Activated naive CD4-positive, alpha-beta T cell treated with anti-CD3 and anti-CD28 coated beads for 36 hours (primary cell): ENCODE measurements at places on chromosomes 13 and 19.
A peak's percentile ranks its signal among the peaks of the same experiment; 100 is the strongest.

GRCh38 chr19:3057275-3057714 lies 5.0 kb downstream of the TLE5 start:
- H3K4me1 ChIP-seq: peaks cover 56% of the 10 kb centered on the region
- H3K27ac ChIP-seq: no peak overlapping the region
- no peak overlapping the region for H3K4me3 ChIP-seq
- DNase-seq: no peak

DNA sequence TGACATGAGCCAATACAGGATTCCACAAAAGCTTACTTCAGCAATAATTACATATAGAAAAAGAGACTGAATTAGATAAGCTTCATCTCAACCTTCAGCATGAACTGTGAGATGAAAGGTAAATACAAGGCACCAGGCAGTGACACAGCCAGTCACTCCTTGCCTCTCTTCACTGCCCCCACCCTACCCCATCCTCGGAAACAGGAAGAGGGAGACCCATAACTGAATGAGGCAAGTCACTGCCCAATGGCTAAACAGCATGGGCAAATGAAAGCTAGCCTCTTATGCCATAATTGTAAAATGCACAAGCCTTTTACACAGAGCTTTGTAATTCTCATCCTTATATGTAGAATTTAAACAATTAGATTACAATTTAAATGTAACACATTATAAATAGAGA lies 1.7 kb downstream of the ZNF160 start:
- H3K4me3 ChIP-seq: peak overlapping the region; percentile 11
- H3K36me3 ChIP-seq: peaks cover 43% of the 10 kb centered on the region
- DNase-seq: peak; percentile 29

- H3K4me1 ChIP-seq: peaks cover 8% of the 10 kb centered on the region
- no peaks in the 10 kb centered on the region for H3K27me3 ChIP-seq
- H3K4me3 ChIP-seq: no peak overlapping the region
- H3K27ac ChIP-seq: no peak overlapping the region
- H3K36me3 ChIP-seq: no peaks in the 10 kb centered on the region
Measured at GRCh38 chr19:29695765-29696564, 19.1 kb downstream of the C19orf12 start.

- peak overlapping the region; percentile 89 for H3K4me3 ChIP-seq
- peak; percentile 48 for DNase-seq
- H3K36me3 ChIP-seq: peaks cover 5% of the 10 kb centered on the region
- no peaks in the 10 kb centered on the region for H3K27me3 ChIP-seq
- H3K4me1 ChIP-seq: peaks cover 42% of the 10 kb centered on the region
- peak overlapping the region; percentile 62 for H3K27ac ChIP-seq
Measured at GRCh38 chr13:110616103-110617101, 1.1 kb downstream of the NAXD start.

- H3K4me3 ChIP-seq: no peak overlapping the region
- H3K36me3 ChIP-seq: no peaks in the 10 kb centered on the region
- no peaks in the 10 kb centered on the region for H3K4me1 ChIP-seq
- no peaks in the 10 kb centered on the region for H3K27me3 ChIP-seq
Measured at GRCh38 chr13:59701261-59701660, 462.5 kb downstream of the DIAPH3 start.

DNA sequence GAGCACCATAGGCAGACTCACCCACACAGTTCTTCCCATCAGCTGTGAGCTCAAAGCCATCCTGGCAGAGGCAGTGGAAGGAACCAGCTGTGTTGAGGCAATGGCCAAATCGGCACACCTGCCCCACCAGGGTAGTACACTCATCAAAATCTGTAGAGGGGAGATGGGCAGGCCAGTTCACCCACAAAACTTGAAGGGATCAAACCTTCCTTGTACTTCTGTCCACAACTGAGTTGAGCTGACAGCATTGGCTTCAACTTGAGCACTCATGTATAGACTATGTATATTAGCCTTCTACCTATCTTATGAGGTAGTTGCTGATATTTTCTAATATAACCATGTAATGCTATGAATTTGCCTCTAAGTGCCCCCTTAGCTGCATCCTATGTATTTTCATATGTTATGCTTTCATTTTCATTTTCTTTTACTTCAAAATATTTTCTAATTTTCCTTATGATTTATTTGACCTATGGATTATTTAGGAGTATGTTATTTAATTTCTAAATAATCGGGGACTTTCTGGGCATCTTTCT lies 42.9 kb downstream of the CCL25 start:
- no peak overlapping the region for H3K4me3 ChIP-seq
- H3K36me3 ChIP-seq: peaks cover 6% of the 10 kb centered on the region
- peaks cover 2% of the 10 kb centered on the region for H3K27me3 ChIP-seq

GRCh38 chr13:90532861-90533492 lies 814.5 kb upstream of the MIR17HG start:
- DNase-seq: no peak
- H3K4me1 ChIP-seq: no peaks in the 10 kb centered on the region

DNA sequence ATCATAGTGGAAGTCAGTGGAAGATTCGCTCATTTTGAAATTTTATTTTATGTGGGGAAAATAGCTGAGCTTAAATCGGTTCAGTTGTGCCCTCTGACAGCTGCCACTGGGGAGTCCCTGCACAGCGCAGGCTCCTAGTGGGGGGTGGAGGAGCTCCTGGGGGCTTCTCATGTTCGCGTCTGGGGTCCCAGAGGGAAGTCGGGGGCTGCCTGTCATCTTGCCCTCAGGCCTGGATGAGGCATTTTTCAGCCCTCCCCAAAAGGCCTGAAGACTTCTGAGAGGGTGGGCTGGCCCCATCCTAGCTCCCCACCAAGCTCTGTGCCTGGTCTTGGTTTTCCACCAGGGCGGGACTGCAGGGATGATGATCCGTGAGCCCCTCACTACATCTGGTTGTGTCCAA lies 82.1 kb downstream of the CHST8 start:
- H3K4me1 ChIP-seq: no peaks in the 10 kb centered on the region
- DNase-seq: no peak
- H3K27me3 ChIP-seq: peaks cover 5% of the 10 kb centered on the region
- no peak overlapping the region for H3K27ac ChIP-seq
- H3K36me3 ChIP-seq: no peaks in the 10 kb centered on the region
- H3K4me3 ChIP-seq: no peak overlapping the region

GRCh38 chr13:98184792-98185191 lies 7.7 kb upstream of the RNF113B start:
- no peaks in the 10 kb centered on the region for H3K4me1 ChIP-seq
- H3K27me3 ChIP-seq: peaks cover 5% of the 10 kb centered on the region
- no peaks in the 10 kb centered on the region for H3K36me3 ChIP-seq
- no peak for DNase-seq
- H3K27ac ChIP-seq: no peak overlapping the region

GRCh38 chr19:9018163-9018875 lies 8.1 kb upstream of the MUC16 start:
- DNase-seq: no peak
- H3K27ac ChIP-seq: no peak overlapping the region
- H3K27me3 ChIP-seq: peaks cover 3% of the 10 kb centered on the region
- no peaks in the 10 kb centered on the region for H3K4me1 ChIP-seq
- no peaks in the 10 kb centered on the region for H3K36me3 ChIP-seq
- H3K4me3 ChIP-seq: no peak overlapping the region

DNA sequence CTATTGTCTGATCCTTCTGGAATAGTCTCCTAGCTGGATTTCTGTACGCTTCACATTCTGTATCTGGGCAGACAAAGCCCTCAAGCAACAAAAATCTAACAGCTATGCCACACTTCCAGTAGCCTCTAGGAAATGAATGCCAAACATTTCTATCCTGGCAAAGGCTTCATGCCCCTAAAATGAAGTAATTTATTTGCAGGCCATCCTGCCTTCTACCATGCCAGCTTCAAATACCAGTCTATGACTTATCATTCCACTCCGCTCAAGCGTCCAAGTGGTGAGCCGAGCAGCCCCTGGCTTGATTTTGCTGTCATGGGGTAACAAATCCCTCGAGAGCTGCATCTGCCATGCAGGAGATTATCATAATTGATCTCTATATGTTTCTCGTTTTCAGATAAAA lies 86.9 kb downstream of the LHFPL6 start:
- H3K27me3 ChIP-seq: peaks cover 3% of the 10 kb centered on the region
- H3K4me1 ChIP-seq: no peaks in the 10 kb centered on the region
- H3K36me3 ChIP-seq: no peaks in the 10 kb centered on the region
- DNase-seq: no peak

DNA sequence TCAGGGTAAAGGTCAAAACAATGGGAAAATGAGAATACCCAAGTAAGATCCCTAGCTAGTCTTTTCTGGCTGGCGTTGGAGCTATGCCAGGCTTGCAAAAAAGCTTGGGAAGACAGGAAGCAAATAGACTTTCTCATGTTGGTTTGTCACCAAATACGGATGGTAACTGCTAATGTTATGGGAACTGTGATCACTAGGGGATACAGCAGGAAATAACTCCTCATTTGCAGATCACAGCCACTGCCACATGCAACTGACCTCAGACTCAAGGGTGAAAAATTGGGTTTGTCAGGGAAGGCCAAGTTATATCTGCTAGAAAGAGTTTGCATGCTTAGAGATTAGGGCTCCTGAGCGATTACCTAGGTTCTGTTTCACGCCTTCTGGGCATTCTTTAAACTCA lies 162.9 kb downstream of the NHLRC3 start:
- H3K4me3 ChIP-seq: no peak overlapping the region
- H3K27ac ChIP-seq: no peak overlapping the region
- H3K36me3 ChIP-seq: no peaks in the 10 kb centered on the region
- H3K27me3 ChIP-seq: peaks cover 7% of the 10 kb centered on the region
- peaks cover 11% of the 10 kb centered on the region for H3K4me1 ChIP-seq
- DNase-seq: no peak

- DNase-seq: no peak
- H3K36me3 ChIP-seq: no peaks in the 10 kb centered on the region
- H3K4me1 ChIP-seq: no peaks in the 10 kb centered on the region
Measured at GRCh38 chr13:95564733-95565291, 12.3 kb downstream of the CLDN10 start.

GRCh38 chr19:52991484-52991883 lies 22.2 kb upstream of the ERVV-1 start:
- no peak for DNase-seq
- H3K4me1 ChIP-seq: peaks cover 13% of the 10 kb centered on the region
- H3K27me3 ChIP-seq: peaks cover 2% of the 10 kb centered on the region
- peaks cover 35% of the 10 kb centered on the region for H3K36me3 ChIP-seq
- no peak overlapping the region for H3K4me3 ChIP-seq

GRCh38 chr19:10998666-10999065 lies 37.8 kb downstream of the SMARCA4 start:
- peaks cover 34% of the 10 kb centered on the region for H3K36me3 ChIP-seq
- H3K27ac ChIP-seq: no peak overlapping the region
- no peaks in the 10 kb centered on the region for H3K27me3 ChIP-seq
- no peaks in the 10 kb centered on the region for H3K4me1 ChIP-seq
- no peak overlapping the region for H3K4me3 ChIP-seq

DNA sequence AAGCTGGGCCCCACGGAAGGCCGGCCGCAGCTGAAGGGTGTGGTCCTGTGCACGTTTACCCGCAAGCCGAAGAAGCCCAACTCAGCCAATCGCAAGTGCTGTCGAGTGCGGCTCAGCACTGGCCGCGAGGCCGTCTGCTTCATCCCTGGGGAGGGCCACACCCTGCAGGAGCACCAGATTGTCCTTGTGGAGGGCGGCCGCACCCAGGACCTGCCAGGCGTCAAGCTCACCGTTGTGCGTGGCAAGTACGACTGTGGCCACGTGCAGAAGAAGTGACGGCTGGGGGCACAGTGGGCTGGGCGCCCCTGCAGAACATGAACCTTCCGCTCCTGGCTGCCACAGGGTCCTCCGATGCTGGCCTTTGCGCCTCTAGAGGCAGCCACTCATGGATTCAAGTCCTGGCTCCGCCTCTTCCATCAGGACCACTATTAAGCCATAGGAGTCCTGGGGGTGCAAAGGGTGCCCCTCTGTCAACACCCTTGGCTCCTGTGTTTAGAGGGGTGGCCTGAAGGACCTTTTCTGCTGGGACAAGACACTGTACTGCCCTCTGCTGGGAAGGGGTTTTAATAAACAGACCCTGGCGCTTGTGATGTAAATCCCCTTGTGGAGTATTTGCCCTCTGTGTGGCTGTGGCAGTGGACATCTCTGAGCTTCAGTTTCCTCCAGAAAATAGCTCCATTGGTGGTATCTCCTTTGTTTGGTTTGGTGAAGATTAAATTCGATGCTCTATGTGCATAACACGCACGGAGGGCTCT lies 1.9 kb downstream of the MRPS12 start:
- DNase-seq: peak; percentile 52
- no peaks in the 10 kb centered on the region for H3K27me3 ChIP-seq
- H3K4me1 ChIP-seq: peaks cover 41% of the 10 kb centered on the region
- no peak overlapping the region for H3K27ac ChIP-seq
- peak overlapping the region; percentile 39 for H3K4me3 ChIP-seq

GRCh38 chr19:40400559-40400958 lies 10.6 kb upstream of the HIPK4 start:
- H3K4me1 ChIP-seq: peaks cover 15% of the 10 kb centered on the region
- H3K27ac ChIP-seq: no peak overlapping the region
- DNase-seq: no peak
- H3K36me3 ChIP-seq: no peaks in the 10 kb centered on the region
- H3K4me3 ChIP-seq: no peak overlapping the region

GRCh38 chr19:38043649-38044144 lies 136.7 kb downstream of the SIPA1L3 start:
- H3K27ac ChIP-seq: peak overlapping the region; percentile 42
- no peak for DNase-seq
- no peaks in the 10 kb centered on the region for H3K27me3 ChIP-seq

DNA sequence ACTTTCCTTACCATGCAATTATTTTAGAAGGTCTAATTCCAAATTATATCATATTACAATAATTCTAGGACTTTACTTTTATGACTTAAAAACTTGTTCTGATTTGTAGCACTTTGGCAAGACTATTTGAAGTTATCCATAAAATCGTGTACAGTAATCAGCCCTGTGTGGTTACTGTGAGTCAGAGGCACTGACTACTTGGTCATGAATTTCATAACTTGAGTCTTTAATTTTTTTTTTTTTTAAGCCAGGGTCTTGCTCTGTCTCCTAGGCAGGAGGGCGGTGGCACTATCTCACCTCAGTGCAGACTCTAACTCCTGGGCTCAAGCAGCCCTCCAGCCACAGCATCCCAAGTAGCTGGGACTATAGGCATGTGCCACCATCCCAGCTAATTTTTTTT lies 1319.2 kb upstream of the SLC10A2 start:
- H3K27me3 ChIP-seq: no peaks in the 10 kb centered on the region
- H3K27ac ChIP-seq: no peak overlapping the region
- H3K4me1 ChIP-seq: no peaks in the 10 kb centered on the region
- DNase-seq: no peak
- no peak overlapping the region for H3K4me3 ChIP-seq

DNA sequence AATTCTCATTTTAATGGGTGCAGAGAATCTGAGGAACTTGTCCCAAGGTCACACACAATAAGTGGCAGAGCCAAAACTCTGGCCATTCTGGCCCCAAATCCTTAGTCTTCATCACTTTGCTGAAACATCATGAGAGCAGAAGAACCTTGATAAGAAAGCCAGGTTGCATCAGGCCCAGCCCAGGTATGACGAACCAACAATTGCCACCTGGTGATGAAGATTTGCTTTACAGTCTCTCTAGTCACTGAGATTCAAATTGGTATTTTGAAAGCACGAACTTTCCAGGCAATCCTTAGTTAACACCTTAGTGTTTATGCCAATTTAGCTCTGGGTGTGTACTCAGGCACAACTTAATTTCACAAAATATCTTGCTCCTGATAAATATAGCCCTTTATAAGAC lies 502.7 kb upstream of the HTR2A start:
- no peak for DNase-seq
- no peaks in the 10 kb centered on the region for H3K36me3 ChIP-seq
- H3K4me1 ChIP-seq: no peaks in the 10 kb centered on the region
- no peak overlapping the region for H3K4me3 ChIP-seq
- no peak overlapping the region for H3K27ac ChIP-seq
- no peaks in the 10 kb centered on the region for H3K27me3 ChIP-seq
